ENCODE measurements at places on chromosomes 2 and 18. TPM values are rescaled to one million over a fixed set of nuclear protein-coding genes. Genes with fewer than 3 reads are reported as not detected.

Gene METAP1D
- 3.0 TPM for total RNA-seq

Gene FSHR
- total RNA-seq, result not detected

Gene CFC1B
- total RNA-seq, result 0.55 TPM

Gene GKN2
- total RNA-seq, result 1.6 TPM

Gene SH3RF3
- total RNA-seq, result 1.9 TPM

Gene OBSL1
- 69.6 TPM for total RNA-seq

Gene MERTK
- 5.2 TPM for total RNA-seq

Data from pancreas (tissue), 10 donors.